ENCODE measurements at places on chromosomes 7 and 10. TPM values are rescaled to one million over a fixed set of nuclear protein-coding genes. Genes with fewer than 3 reads are reported as not detected.

DNA sequence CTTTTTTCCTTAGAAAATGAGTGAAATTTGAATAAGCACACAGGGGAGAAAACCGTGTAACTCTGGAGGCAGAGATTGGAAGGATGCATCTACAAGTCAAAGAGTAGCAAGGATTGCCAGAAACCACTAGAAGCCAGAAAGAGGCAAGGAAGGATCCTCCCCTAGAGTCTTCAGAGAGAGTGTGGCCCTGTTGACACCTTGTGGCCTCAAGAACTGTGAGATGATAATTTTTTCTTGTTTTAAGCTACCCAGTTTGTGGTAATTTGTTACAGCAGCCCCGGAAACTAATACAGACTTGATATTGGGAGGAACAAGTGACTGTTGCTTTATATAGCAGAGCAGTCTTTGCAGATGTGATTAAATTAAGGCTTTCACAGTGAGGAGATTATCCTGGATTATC is 3.6 kb upstream of the GIMAP7 start:
- no peaks in the 10 kb centered on the region for H3K27me3 ChIP-seq
- DNase-seq = no peak
- H3K36me3 ChIP-seq = no peaks in the 10 kb centered on the region
- H3K4me1 ChIP-seq = peaks cover 78% of the 10 kb centered on the region

The KNDC1 gene
- total RNA-seq = not detected

The ASB10 gene
- total RNA-seq = not detected

- DNase-seq = no peak
- H3K4me3 ChIP-seq = no peak within 1 kb of the TSS
- no peaks in the 10 kb centered on the region for H3K36me3 ChIP-seq
- no peaks in the 10 kb centered on the region for H3K4me1 ChIP-seq
- peaks cover 24% of the 10 kb centered on the region for H3K27me3 ChIP-seq
- no peak within 1 kb of the TSS for H3K27ac ChIP-seq
Measured at GRCh38 chr10:70052462-70053217, at the start of gene MACROH2A2. MACROH2A2 (plus strand) TSS chr10:70052846; CDS start chr10:70075659, 22,813 bp downstream.

DNA sequence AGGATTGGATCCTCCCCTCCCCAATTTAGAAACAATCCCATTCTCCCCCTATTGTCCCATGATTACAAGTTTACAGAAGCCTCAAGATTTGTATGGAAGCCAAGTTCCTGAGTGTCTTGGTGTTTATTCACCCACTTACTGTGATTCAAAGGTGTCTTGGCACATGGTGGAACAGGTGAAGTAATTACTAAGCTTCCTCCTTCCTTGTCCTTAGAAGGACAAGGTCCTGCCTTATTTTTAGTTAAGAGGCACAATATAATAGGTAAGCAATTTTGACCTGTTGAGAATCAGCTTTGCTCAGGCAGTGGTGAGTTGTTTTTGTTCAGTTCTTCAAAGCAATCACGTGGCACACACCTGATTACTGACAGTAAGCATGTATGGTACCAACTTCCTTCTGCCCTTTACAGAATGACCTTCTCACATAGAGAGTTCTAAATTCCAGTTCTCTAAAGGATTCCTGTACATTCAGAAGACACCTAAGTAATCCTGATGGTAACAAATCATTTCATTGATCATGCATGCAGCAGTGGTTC is 60.7 kb upstream of the SLC13A1 start:
- no peaks in the 10 kb centered on the region for H3K36me3 ChIP-seq
- DNase-seq = no peak
- no peak overlapping the region for H3K4me3 ChIP-seq
- H3K27me3 ChIP-seq = no peaks in the 10 kb centered on the region
- H3K4me1 ChIP-seq = no peaks in the 10 kb centered on the region

GRCh38 chr7:40586197-40586596 is 451.4 kb downstream of the SUGCT start:
- no peaks in the 10 kb centered on the region for H3K36me3 ChIP-seq
- H3K4me3 ChIP-seq = no peak overlapping the region
- no peak overlapping the region for H3K27ac ChIP-seq
- no peaks in the 10 kb centered on the region for H3K4me1 ChIP-seq
- no peaks in the 10 kb centered on the region for H3K27me3 ChIP-seq

The PALD1 gene
- total RNA-seq = 0.29 TPM

- peaks cover 9% of the 10 kb centered on the region for H3K4me1 ChIP-seq
- H3K27me3 ChIP-seq = no peaks in the 10 kb centered on the region
- H3K4me3 ChIP-seq = no peak overlapping the region
- no peak for DNase-seq
- H3K27ac ChIP-seq = no peak overlapping the region
Measured at GRCh38 chr10:101848408-101848807, 4.8 kb upstream of the KCNIP2 start.

GRCh38 chr7:30616318-30616717 is 21.6 kb downstream of the GARS1 start:
- H3K4me1 ChIP-seq = no peaks in the 10 kb centered on the region
- no peaks in the 10 kb centered on the region for H3K27me3 ChIP-seq
- no peak overlapping the region for H3K4me3 ChIP-seq

The ADAM8 gene
- 70.0 TPM for total RNA-seq

- no peaks in the 10 kb centered on the region for H3K4me1 ChIP-seq
- no peak for DNase-seq
- no peaks in the 10 kb centered on the region for H3K27me3 ChIP-seq
- no peak overlapping the region for H3K4me3 ChIP-seq
- H3K36me3 ChIP-seq = no peaks in the 10 kb centered on the region
Measured at GRCh38 chr7:117908031-117908795, 35.0 kb upstream of the CTTNBP2 start.
